ENCODE measurements at places on chromosomes 6 and 20.

GRCh38 chr20:10788877-10789276, 115.1 kb upstream of the JAG1 start:
- no peak for DNase-seq

GRCh38 chr20:14848806-14849205, 511.4 kb upstream of the FLRT3 start:
- no peak for DNase-seq

GRCh38 chr6:11096109-11096508, 2.5 kb downstream of the SMIM13 start:
- peak; percentile 41 for DNase-seq

- no peak for DNase-seq
Observed at GRCh38 chr20:21968486-21968885, 263.0 kb downstream of the PAX1 start.

DNA sequence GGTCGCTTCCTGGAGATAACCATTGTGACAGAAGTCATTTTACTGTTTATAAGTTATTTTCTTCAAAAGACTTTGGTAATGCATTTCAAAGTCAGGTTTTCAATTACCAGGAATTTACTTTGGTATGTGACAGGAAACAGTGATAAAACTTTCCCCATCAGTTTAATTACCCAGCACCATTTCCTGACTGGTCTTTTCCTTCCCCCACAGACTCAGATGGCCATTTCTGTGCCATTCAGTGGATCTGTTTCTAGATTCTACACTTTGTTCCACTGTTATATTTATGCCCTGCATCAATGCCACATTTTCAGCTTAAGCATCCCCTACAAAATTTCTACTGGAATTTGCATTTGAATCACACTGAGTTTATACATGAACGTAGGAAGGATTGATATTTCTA, 16.3 kb downstream of the RRBP1 start:
- DNase-seq, result no peak

Data from Jurkat, Clone E6-1 (cell line).